ENCODE measurements at places on chromosomes 5 and 9. TPM values are rescaled to one million over a fixed set of nuclear protein-coding genes. Genes with fewer than 3 reads are reported as not detected.

The CCL21 gene
- total RNA-seq = 136 TPM

The SPOCK1 gene
- total RNA-seq = 2.5 TPM

The ADRA1B gene
- total RNA-seq = 2.5 TPM

The LURAP1L gene
- 37.8 TPM for total RNA-seq

The RBM22 gene
- 48.1 TPM for total RNA-seq

The CD274 gene
- total RNA-seq = 21.1 TPM

Data from left lung (tissue), 14 donors.